ENCODE measurements at places on chromosomes 12 and 14. TPM values are rescaled to one million over a fixed set of nuclear protein-coding genes. Genes with fewer than 3 reads are reported as not detected.

TMPRSS12 gene
- not detected for total RNA-seq

MUCL1 gene
- total RNA-seq: not detected

TC2N gene
- 0.24 TPM for total RNA-seq

OR6S1 gene
- not detected for total RNA-seq

All from epithelial cell of alveolus of lung (primary cell).